ENCODE measurements at places on chromosomes 2 and 18. TPM values are rescaled to one million over a fixed set of nuclear protein-coding genes. Genes with fewer than 3 reads are reported as not detected.

- no peak overlapping the region for H3K27ac ChIP-seq
- no peak for DNase-seq
- H3K36me3 ChIP-seq = no peaks in the 10 kb centered on the region
These were observed 470.8 kb downstream of the KCNJ3 start for GRCh38 chr2:155169317-155169716.

Gene SP140
- total RNA-seq = 4.1 TPM

Gene IL1R2
- total RNA-seq = 38.3 TPM

DNA sequence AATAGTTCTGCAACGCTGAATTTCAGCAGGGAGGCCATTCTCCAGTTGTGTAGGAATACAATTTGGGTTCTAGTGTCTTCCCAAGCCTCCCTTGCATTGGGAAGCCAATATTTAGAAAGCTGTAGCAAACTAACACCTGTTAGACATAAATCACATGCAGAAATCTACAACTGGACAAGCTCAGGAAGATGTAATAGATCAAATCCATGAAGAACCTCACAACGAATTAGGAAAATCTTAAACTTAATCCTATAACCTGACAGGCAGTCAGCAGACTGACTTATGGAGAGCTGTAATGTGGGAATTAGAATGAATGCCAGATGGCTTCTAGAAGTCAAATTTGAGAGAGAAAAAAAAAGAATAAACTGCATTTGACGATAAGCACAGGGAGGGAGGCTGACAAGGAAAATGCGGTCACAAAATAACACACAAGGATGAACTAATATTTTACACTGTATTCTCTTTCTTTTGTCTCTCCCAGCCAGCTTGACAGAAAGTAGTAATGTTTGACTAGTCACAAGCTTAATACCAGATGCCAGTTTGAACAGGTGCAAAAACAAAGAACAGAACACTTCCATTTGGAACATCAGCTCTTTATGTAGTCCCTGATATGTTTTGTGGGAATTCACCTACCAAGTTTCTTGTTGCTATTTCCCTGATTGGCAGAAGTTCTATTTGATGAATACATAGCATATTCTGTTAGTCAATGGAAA is 50.8 kb upstream of the FANCL start:
- no peak overlapping the region for H3K4me3 ChIP-seq
- no peak for DNase-seq
- H3K27me3 ChIP-seq = no peaks in the 10 kb centered on the region
- H3K4me1 ChIP-seq = no peaks in the 10 kb centered on the region

GRCh38 chr2:194060269-194060668 is 1596.8 kb upstream of the SLC39A10 start:
- H3K4me3 ChIP-seq = no peak overlapping the region
- peaks cover 1% of the 10 kb centered on the region for H3K27me3 ChIP-seq
- DNase-seq = no peak
- no peak overlapping the region for H3K27ac ChIP-seq
- no peaks in the 10 kb centered on the region for H3K36me3 ChIP-seq
- H3K4me1 ChIP-seq = no peaks in the 10 kb centered on the region

DNA sequence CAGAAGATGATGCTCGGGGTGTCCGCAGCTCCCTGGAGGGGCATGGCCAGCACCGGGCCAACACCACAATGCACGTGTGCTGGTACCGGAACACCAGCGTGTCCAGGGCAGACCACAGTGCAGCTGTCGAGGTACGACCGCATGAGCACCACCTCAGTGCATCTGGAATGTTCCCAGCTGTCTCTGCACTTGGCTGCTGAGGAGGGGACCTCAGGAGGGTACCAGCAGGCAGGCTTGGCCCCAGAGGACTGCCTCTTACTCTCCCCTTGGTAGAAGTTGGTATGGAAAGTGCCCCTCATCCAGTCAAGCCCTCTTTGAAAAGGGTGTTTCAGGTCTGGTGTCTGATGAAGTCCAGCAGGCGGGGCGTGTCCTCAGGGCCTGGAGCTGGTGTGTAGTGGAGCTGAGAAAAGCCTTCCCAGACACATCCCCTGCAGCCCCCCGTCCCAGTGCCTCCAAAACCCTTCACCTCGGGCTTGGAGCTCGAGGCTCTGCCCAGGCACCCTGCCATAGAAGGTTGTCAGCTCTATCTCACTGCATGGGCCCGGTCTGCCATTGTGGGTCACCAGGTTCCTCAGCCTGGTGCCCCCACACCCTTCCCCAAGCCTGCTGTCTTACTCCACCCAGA is 16.7 kb downstream of the STK25 start:
- H3K27ac ChIP-seq = no peak overlapping the region
- no peak overlapping the region for H3K4me3 ChIP-seq
- no peaks in the 10 kb centered on the region for H3K36me3 ChIP-seq
- no peak for DNase-seq
- no peaks in the 10 kb centered on the region for H3K27me3 ChIP-seq

DNA sequence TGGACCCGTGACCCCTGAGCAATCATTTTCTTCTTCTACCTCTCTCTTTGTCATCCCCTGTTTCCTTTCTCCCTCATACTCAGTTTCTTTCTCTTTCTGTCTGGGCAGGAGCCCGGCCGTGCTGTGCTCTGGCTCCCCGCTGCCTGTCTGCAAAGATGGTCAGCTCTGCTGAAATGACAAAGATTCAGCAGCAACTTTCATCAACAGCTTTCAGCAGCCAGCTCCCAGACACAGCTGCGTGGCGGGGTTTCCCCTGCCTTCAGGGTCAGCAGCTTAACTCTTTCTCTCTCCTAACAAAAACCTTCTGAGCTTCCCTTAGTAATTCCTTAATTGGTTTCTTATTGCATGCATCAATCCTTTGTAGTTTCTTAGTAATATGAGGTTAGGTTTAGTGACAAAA is 1234.4 kb downstream of the CNTNAP5 start:
- no peaks in the 10 kb centered on the region for H3K27me3 ChIP-seq
- no peak for DNase-seq
- no peak overlapping the region for H3K27ac ChIP-seq
- H3K4me1 ChIP-seq = no peaks in the 10 kb centered on the region
- H3K4me3 ChIP-seq = no peak overlapping the region

All from aorta (tissue), 5 donors.